ENCODE measurements at places on chromosomes 11 and 22. TPM values are rescaled to one million over a fixed set of nuclear protein-coding genes. Genes with fewer than 3 reads are reported as not detected.

Gene RIMBP3B
- total RNA-seq: 0.26 TPM

Gene ZNF280B
- under 0.01 TPM for total RNA-seq

Gene FREY1
- 0.44 TPM for total RNA-seq

Gene SYT8
- not detected for total RNA-seq

Gene POTEH
- total RNA-seq: not detected

Gene RFPL3
- not detected for total RNA-seq
